Hematopoietic multipotent progenitor cell treated with erythropoietin and hydrocortisone succinate and interleukin-3 and kit ligand, for 17 days (in vitro differentiated cells): ENCODE measurements at places on chromosomes 3 and 15.

DNA sequence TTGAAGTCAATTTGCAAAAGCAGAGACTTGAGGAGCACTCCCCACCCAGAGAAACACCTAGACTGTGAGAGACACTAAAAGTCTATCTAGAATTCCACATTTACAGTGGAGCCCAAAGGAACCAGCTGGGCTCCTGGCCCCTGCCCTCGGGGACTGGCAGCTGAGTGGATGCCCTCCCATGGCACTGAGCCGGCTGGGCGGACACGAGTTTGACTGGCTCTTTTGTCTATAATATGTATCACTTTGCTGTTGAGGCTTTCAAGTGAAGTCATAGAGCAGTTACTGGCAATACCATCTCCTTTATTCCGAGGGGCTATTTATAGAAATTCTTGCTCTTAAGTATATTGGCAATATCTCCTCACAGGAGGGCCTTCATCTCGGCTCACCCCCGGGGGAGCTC, 65.8 kb upstream of the TNFAIP8L3 start:
- DNase-seq, result no peak

DNA sequence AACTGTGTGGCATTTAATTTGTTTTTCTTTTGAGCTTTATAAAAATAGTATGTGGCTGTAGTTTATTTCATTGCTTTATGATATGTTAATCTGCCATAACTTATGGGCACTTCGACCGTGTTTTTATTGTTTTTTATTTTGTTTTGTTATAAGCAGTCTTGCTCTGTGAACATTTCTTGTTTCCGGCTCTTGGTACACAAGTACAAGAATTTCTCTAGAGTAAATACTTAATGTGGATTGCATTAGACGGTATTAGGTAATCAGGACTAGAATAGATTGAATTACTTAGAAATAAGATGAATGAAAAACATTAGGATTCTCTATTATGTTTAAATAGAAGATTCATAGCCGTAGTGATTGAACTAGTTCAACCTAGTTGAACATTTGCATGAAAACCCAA, 2.1 kb downstream of the ZFAND6 start:
- DNase-seq, result peak; percentile 39

DNA sequence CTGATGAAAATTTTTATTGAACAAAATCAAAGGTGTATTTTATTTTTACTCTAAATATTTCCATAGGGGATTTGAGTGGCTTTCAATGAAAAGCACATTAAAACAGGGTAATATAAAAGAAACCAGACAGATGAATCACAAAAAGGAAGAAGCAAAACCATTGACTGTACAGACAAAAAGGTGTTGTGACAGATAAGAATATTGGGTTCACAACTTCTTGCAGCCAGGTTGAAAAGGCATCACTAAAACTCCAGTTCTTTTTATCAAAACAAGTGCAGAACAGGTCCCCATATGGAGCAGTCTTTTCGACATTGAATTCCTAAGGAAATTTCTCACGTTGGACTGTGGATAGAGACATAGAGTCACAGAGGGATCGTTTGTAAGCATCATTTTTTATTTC, 53.8 kb downstream of the AGTR1 start:
- no peak for DNase-seq

DNA sequence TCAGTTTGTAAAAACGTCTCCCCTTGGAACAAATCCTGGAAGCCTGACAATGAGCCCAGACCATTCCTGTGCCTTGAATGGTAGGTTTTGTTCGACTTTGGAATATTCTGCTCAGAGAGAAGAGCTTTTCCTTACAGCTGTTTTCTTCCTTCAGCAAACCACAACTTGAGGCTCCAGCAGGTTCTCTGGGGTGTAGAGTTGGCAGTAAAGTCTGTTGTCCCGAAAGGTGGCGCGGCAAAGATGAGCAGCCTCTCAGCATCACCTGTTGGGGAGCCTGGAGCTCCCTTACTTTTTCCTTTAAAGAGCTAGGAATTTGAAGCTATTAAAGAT, 65.4 kb downstream of the BOC start:
- no peak for DNase-seq

DNA sequence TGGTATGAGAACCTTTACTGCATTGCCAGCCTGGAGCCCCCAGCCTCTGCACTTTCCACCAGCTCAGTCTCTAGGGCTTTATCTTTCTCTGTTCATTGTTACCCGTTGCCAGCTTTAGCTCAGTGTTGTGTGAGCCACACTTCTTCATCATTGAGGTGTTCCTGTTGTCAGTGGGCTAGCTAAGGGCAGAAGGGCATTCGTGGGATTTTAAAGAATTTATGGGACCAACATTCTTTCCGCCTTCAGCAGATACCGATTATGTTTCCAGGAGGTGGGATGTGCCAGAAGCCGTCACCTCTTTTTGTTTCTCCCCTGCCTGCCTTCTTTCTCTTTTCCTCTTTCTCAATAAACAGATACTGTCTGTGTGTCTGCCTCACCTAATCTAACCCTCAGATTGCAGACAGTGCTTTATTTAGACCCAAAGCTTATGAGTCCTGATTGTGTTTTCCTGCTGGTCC, 64.5 kb downstream of the PGPEP1L start:
- DNase-seq, result no peak

GRCh38 chr3:127964053-127964452, 49.0 kb downstream of the KBTBD12 start:
- no peak for DNase-seq

GRCh38 chr3:6099458-6100075, 761.3 kb upstream of the GRM7 start:
- DNase-seq, result no peak

GRCh38 chr3:5297895-5298294, 110.4 kb downstream of the EDEM1 start:
- DNase-seq, result no peak

- DNase-seq, result no peak
Observed at GRCh38 chr15:60318216-60318867, 79.4 kb downstream of the ANXA2 start.

- DNase-seq, result peak; percentile 34
Observed at GRCh38 chr3:142958707-142959106, 4.8 kb downstream of the PAQR9 start.

DNA sequence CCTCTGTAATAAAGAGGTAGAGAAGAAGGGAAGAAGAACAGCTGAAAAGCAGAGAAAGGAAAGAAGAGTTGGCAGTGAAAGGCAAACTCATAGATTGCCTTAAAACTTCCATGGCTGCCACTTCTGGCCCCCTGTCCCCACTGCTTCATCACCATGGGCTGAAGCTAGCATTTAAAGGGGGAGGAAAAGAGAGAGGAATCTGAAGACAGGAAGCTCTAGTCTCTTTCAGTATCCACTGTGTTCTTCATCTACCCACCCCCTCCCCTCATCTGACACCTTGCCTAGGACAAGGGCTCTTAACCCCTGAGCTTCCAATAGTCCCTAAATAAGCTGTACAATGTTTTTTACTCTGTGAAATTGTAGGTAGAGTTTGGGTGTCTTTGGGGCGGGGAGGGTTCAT, 60.6 kb downstream of the ALCAM start:
- no peak for DNase-seq

- DNase-seq, result peak; percentile 34
Observed at GRCh38 chr3:48634661-48635221, 520 bp downstream of the SLC26A6 start.
